ENCODE measurements at places on chromosomes 3 and 15.

GRCh38 chr3:189238071-189238470 lies 66.3 kb downstream of the TPRG1 start:
- no peak for DNase-seq

- DNase-seq, result no peak
Observed at GRCh38 chr3:176032043-176032442, 1165.2 kb downstream of the TBL1XR1 start.

DNA sequence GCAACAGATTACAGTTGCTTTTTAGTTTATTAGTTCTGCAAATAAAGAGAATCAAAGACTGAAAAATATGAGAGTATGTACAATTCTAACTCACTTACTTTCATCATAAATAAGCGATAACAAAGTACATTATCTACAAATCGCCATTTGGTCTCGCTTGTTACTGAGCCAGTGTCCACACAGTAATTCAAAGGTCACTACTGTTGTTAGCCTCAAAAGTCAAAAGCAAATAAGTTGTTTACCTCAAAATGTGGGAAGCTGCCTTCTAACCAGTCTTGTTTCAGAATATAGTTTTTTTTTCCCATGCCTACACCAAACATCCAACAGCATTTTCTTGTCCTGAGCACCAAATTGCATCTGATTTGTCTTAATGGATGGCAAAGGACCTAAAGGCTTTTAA lies 127.4 kb upstream of the FAM3D start:
- DNase-seq, result no peak

DNA sequence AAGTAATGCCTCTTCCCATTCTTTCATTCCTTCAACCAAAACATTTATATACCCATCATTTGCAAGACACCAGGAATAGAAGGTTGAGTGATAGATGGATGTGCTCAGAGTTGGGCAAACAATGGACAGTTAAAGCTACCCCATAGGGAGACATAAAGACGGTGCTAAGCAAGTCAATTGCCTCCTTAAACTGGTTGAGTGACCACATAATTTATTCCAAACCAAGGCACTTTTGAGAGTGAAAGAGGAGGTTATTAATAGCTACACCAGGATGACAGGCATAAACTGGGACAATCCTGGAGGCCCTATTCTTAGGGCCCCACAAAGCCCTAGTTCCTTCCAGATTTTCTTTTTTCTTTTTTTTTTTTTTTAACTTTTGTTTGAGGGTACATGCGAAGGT lies 21.4 kb upstream of the DYNC1LI1 start:
- DNase-seq, result no peak

- DNase-seq, result no peak
Observed at GRCh38 chr3:185925353-185925752, 12.5 kb downstream of the TRA2B start.

GRCh38 chr3:3260870-3261269 lies 81.4 kb upstream of the CRBN start:
- no peak for DNase-seq

DNA sequence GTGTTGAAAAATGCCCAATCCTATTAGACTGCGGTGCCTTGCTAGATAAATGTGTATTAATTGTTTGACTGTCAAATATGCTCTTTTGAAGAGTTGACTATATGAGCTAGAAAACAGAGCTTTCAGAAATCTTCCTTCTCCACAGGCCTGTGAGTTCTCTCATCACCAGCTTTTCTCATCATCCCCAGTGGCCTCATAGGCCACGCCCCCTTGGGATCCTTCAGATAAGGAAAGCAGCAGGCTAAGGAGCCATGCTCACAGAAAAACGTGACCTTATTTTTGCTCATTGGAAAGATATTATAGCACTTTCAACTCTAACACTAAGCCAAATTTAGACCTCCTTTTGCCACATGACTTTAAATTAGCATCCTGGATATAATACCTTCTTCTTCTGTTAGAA lies 514.4 kb upstream of the ARRDC4 start:
- DNase-seq, result no peak

DNA sequence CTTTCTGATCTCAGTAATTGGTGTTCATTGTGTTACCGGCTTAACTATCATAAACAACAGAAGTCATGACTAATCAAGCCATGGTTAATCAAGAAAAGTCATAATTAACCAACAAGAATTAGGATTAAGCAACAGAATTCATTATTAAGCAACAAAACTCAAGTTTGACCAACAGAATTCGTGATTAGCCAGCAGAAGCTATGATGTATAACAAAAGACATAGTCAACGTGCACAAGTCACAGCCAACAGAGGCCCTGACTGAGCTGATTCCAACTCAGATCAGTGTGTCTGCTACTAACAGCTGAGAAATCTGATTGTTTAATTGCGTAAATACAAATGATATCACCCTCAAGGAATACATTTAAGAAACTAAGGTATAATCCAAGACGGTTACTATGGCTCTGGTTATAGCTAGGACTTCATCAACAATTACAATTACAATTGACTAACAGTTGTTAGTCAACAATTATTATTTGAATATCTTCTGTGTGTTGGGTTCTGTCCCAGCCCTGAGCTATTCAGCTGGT lies 67.7 kb downstream of the RARB start:
- no peak for DNase-seq

DNA sequence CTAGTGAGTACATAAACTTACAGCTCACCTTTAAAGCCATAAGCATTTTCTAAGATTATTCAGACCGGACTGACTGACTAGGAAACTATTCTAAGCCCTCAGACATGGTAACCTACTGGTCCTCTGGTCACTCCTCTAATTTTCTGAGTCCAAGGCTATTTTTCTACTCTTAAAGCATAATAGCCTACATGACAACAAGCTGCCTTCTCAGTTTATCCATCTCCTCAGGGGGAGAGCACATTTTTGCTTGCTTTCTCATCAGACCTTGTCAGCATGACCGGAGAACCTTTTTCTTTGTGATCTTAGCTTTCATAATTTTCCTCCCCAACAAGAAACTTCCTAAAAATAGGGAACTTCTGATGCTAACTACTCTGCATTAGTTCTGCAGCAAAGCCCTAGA lies 38.4 kb downstream of the UBP1 start:
- no peak for DNase-seq

GRCh38 chr3:193347521-193348501 lies 30.7 kb downstream of the ATP13A5 start:
- peak; percentile 54 for DNase-seq

DNA sequence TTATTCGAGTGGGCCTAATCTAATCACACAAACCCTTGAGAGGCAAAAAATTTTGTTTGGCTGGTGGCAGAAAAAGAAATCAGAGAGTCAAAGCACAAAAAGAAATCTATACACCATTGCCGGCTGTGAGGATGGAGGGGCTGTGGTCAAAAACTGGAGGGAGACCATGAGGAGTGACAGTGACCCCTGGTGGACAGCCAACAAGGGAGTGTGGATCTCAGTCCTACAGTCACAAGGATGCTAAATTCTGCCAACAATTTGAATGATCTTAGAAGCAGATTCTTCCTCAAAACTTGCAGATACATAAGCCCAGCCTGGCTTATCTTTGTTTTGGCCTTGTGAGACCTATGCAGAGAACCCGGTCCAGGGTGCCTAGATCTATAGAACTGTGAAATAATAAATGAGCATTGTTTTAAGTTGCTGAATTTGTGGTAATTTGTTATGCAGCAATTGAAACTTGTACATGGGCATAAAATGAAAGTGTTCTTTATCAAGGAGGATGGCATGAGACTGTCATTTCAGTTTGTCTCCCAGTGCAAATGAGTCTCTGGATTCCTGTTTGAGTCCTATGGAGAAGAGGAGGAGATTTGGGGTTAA lies 103.0 kb upstream of the ARHGEF26 start:
- DNase-seq, result no peak

DNA sequence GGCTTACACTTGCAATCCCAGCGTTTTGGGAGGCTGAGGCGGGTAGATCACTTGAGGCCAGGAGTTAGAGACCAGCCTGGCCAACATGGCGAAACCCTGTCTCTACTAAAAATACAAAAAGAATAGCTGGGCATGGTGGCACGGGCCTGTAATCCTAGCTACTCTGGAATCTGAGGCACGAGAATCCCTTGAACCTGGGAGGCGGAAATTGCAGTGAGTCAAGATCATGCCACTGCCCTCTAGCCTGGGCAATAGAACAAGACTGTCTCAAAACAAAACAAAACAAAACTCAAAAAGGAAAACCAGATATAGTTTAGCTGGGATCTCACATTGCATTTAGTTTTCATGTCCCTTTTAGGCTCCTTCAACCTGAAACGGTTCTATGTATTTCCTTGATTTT lies 2.9 kb upstream of the USP50 start:
- DNase-seq, result no peak

- DNase-seq, result no peak
Observed at GRCh38 chr15:69391046-69391757, 22.9 kb upstream of the KIF23 start.

GRCh38 chr3:150061288-150062024 lies 90.8 kb upstream of the PFN2 start:
- DNase-seq, result no peak

DNA sequence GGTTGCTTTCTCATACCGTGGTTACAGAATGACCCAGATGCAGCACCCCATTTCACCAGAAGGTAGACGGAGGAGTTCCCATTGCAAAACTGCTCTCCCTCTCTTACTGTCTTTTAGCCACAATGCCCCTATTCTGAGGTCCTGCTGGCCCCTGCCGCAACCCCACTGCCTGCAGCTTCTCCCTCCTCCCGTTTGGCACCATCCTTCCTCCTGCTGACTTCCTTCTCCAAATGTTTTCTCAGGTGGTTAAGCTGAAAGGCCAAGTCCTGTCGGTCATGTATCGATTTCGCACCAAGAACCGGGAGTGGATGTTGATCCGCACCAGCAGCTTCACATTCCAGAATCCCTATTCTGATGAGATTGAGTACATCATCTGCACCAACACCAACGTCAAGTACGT lies 132.3 kb upstream of the ABHD17C start:
- DNase-seq, result no peak

DNA sequence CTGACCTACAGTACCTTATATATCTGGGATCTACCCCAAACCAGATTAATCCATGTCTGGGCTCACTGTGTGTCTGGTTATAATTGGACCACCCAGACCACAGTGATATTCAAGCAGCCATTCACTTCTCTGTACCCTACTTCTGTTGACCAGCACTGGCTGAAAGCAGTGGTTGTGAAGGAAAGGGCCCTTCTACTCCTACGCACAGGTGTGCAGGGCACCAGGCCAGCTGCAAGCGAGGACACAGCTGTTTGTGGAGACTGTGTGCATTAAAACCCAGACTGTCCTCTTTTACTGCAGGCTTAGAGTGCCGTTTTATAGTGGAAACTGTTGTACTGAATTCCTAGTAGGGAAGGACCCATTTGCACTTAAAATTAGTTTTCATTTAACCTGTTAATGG lies 29.5 kb downstream of the CTDSPL start:
- no peak for DNase-seq

- DNase-seq, result no peak
Observed at GRCh38 chr3:58474967-58475578, 16.8 kb upstream of the KCTD6 start.

DNA sequence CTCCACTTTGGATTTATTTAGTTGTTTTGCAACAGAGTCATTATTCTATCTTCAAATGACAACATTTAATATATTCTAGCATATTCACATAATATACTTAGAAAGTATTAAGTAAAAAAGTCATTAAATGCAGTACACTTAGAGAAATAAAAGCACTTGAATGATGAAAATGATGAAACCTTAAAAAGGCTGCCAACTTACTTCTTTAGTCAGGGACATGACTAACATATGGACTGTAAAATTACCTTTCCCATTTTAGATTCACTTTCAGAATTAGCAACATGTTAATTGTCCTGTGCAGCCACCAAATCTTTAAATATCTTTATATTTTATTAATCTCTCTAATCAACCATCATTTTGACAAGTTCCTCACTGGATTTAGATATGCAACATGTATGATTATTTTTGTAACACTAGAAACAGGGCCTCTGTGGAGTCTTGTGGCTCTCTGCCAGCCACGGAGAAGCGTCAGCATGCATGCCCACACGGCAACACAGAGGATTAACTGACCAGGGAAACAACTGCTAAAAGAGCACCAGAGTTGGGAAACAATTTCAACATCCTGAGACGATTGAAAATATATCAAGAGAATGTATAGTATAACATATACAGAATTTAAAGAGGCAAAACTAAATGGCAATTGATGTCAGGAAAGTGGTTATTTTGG lies 95.7 kb downstream of the ANO10 start:
- no peak for DNase-seq

- DNase-seq, result no peak
Observed at GRCh38 chr15:37880009-37880834, 54.2 kb upstream of the TMCO5A start.

GRCh38 chr15:49313650-49314049 lies 109.4 kb upstream of the FGF7 start:
- no peak for DNase-seq

GRCh38 chr3:187051066-187051465 lies 88.2 kb downstream of the RPL39L start:
- DNase-seq, result no peak

GRCh38 chr3:122679085-122679881 lies 1.4 kb upstream of the PARP14 start:
- peak; percentile 66 for DNase-seq

- no peak for DNase-seq
Observed at GRCh38 chr3:55860049-55860721, 373.1 kb upstream of the WNT5A start.

- DNase-seq, result peak; percentile 24
Observed at GRCh38 chr3:181210275-181210674, 220.7 kb upstream of the DNAJC19 start.

- no peak for DNase-seq
Observed at GRCh38 chr3:10470120-10471053, 35.0 kb downstream of the ATP2B2 start.

DNA sequence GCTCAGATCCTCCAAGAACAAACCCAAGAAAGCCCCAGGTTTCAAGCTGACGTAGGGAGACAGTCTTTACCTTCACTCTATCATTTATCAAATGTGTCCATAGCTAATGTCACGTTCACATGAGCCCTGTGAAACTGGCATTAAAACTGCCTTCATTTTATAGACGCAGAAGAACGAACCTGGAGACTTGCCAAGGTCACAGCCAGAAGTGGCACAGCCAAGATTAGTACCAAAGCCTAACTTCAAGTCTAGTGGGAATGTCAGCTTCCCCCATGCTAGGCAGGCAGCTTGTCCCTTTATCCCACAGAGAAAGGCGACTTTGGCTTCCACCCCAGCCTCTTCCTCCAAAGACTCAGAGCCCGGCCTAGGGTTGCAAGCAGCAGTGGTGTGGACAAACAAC lies 517.2 kb downstream of the SHQ1 start:
- DNase-seq, result no peak

- DNase-seq, result no peak
Observed at GRCh38 chr15:67820992-67821783, 4.1 kb upstream of the SKOR1 start.
